Cerebellum (tissue), 4 donors: ENCODE measurements at places on chromosomes 2 and 18. TPM values are rescaled to one million over a fixed set of nuclear protein-coding genes. Genes with fewer than 3 reads are reported as not detected.
A peak's percentile ranks its signal among the peaks of the same experiment; 100 is the strongest.

C1QL2 gene
- total RNA-seq = 0.27 TPM

- no peak for DNase-seq
Observed at GRCh38 chr2:150477347-150477746, 10.1 kb downstream of the RND3 start.

- DNase-seq = no peak
Observed at GRCh38 chr2:96839293-96839874, 4.4 kb downstream of the ANKRD23 start.

COLEC11 gene
- 0.82 TPM for total RNA-seq

GRCh38 chr18:59848002-59848401 lies 51.8 kb upstream of the PMAIP1 start:
- no peak for DNase-seq

PFN4 gene
- total RNA-seq = 1.00 TPM

GRCh38 chr18:5284808-5285207 lies 10.7 kb downstream of the ZBTB14 start:
- DNase-seq = no peak

GRCh38 chr2:37523814-37524362 lies 147.6 kb downstream of the CDC42EP3 start:
- DNase-seq = no peak

TCF4 gene
- total RNA-seq = 549 TPM

GRCh38 chr2:228180181-228181097 lies 1.0 kb downstream of the SPHKAP start:
- DNase-seq = peak; percentile 91

DNA sequence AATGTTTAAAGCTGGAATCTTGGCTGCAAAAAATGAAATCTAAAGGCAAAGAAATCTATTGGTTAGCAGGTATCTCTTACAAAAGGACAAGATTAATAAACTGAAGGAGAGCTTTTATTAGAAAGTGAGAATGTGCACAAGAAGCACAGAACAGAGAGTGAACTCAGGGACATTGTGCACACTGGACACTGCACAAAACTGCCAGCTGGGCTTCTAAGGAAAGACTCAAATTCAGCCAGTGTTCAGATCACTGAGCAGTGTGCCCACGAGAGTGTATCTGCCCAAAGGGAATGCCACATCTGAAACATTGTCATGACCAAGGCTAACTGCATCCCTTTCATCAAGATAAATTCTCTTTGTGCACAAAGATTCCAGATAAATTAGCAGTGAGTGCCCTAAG lies 129.7 kb upstream of the KCNH7 start:
- peak; percentile 5 for DNase-seq

GRCh38 chr2:30807249-30807648 lies at the start of gene CAPN13:
TSS of gene CAPN13 (minus strand) at chr2:30807446. CDS start at chr2:30787325, 20,121 bp downstream.
- DNase-seq = no peak

DNA sequence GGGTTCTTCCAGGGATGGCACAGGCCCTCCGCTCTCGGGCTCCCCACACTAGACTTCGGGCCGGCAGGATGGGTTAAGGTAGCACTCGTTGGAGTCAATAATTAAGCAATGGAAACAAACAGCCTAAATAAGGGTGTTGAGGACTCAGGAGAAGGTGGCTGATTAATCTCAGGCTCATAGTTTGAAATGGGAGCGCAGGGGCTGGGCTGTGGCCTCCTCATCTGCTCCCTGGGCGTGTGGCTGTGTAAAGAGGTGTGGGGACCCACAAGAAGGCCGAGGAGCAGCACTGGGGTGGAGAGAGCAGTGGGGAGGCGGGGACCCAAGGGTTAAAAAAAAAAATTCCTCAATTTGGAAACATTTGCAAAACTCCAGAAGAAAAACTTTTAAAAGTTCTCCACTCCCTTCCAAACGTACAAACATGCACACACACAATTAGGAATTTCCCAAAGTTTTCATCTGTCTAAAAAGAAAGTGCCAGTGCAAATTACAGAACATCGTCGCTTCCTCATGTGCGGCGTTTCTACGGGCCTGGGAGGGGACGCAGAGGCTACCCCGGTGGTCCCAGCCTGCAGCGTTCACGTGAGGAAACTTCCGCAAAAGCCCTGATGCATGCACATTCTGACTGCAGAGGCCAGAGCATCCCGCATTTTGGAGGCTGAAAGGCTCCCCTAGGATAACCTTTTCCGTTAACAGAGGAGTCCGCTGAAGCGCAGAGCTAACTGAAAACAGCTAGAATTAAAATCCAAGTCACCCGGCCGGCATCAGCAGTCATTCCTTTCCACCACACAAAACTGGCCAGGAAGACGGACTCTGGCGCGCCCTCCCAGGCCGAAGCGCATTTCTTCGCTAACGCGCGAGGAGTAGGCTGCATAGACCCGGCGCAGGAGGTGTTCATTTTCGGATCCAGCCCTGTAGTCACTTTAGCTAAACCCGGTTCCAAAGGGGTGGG lies 1.0 kb upstream of the TUBB6 start:
- no peak for DNase-seq
